ENCODE measurements at places on chromosomes 6 and 20.

DNA sequence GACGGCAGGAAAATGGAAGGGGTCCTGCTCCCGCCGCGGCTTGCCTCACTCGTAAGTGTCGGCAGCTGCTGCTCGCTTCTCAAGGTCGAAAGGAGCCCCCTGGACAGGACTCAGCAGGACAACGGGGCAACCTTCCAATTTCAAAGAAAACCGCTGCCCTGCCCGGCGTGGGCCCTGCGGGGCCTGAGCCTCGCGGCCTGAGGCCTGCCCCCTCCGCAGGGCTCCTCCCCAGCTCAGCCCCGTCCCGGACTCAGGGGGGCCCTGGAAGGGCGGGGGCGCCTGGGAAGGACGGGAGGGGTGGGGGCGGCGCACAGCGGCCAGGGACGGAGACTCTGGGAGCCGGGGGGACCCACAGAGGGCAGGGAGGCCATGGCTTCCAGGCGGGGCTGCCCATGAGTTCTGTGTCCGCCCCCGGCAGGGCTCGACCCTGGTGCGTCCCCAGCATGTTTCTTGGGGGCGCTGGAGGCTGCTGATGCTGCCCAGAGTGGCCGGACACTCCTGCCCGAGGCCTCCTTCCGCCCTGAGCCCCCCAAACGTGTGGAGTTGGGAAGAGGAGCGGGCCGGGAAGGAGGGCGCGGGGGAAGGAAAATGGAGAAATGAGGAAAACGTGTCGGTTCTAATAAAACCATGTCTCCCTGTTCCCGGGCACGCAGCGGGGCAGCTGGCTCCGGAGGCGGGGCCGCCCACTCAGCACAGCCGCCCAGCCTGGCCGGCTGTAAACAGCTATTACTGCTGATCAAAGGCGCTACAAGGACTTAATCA lies 114.6 kb downstream of the DLL1 start:
- DNase-seq = no peak

- DNase-seq = no peak
Measured at GRCh38 chr20:19817017-19817416, 59.0 kb downstream of the RIN2 start.

DNA sequence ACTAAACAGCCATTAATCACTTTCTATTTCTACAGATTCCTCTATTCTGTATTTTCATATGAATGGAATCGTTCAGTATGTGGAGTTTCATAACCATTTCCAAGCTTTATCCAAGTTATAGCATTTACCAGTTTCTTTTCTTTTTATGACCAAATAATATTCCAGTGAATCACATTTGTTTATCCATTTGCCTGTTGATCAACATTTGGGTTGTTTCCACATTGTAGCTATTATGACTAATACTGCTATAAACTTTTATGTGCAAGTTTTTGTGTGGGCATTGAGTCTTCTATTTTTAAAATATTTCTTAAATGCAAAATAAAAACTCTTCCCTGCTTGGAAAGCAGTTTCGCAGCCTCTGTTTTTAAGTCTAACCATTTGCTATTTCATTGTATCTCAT lies 336.4 kb upstream of the OPRM1 start:
- DNase-seq = no peak

DNA sequence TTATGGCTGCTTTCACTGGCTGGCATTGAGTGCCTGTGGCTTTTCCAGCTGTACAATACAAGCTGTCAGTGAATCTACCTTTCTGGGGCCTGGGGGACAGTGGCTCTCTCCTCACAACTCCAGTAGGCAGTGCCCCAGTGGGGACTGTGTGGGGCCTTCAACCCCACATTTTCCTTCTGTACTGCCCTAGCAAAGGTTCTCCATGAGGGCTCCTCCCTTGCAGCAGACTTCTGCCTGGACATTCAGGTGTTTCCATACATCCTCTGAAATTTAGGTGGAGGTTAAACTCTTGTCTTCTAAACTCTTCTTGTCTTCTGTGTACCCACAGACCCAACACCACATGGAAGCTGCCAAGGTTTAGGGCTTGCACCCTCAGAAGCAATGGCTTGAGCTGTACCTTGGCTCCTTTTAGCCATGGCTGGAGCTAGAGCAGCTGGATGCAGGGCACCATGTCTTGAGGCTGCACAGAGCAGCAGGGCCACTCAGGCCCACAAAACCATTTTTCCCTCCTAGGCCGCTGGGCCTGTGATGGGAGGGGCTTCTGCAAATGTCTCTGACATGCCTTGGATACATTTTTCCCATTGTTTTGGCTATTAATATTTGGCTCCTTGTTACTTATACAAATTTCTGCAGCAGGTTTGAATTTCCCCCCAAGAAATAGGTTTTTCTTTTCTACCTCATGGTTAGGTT lies 9.6 kb downstream of the PEX7 start:
- no peak for DNase-seq

DNA sequence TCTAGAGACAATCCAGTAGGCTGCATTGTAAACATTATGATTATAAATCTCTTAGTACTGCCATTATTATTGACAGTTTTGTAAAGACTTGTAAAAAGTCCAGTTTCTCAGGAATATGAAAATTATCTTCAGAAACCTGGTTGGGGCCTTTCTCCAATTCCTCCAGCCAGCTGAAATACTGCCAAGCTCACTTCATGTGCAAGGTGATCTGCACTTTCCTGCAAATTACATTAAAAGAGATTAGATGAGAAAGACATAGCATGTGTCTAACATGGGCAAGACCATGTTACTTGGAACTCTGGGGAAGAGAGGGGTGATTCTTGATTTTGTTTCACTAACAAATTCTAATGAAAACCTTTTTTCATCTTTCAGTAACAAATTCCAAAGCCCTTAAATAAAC lies 24.0 kb downstream of the PGM3 start:
- DNase-seq = no peak

GRCh38 chr20:58575776-58576602 lies 60.8 kb upstream of the APCDD1L start:
- no peak for DNase-seq

DNA sequence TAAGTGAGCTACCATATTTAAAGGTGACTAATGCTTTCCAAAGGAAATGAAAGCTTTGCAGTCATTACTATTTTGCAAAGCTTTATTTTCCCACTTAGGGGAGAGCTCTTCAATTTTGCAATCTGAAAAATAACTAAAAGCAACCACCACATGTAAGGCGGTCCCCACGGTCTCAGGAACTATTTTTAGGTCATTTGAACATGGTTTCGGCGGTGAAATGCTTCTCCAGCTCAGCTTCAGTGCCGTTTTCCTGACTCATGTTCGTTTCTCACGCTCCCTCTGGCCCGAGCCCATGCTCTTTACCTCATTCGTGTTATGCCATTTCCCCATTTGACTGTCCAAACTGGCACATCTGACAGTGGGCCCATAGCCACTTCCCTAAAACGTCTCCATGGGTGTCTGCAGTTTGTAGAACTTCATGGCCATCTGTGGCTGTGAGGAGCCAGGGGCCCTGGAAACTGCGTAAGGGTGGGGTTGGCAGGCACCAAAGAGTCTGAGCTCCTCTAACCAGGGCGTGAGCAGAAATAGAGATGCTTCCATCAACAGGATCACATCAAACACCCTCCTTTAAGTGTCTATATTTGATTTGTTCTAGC lies 46.5 kb downstream of the ADTRP start:
- DNase-seq = no peak

DNA sequence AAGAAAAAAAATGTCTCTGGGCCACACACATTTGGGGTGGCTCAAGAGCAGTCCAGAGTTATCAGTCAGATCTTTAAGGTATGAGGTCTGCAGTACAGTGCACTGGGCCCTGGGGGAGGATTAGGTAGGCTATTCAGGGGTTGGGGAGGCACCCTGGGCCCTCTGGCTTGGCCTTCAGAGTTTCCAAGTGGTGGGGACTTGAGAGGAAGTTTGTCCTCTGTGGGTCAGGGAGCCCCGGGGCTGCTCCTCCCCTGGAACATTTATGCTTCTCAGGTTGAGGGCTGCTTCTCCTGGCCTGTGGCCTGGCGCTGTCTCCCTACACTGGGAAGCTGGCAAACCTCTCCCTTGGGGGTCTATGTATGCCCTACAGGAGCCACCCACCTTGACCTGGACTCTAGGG lies 46.0 kb downstream of the PTK7 start:
- no peak for DNase-seq

DNA sequence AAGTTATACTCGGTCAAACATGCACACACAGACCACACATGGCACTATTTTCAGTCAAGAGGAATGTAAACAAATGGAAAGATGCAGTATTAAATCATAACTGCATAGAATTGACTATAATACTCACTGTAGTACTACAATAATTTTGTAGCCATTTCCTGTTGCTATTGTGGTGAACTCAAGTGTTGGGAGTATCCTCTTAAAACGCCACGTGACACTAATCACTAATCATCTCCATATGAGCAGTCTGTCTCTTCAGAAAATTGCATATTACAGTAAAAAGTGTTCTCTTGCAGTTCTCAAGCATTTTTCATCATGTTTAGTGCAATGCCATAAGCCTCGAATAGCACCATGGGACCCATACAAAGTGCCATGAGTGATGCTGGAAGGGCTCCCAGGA lies 258.7 kb upstream of the ID4 start:
- DNase-seq = no peak

DNA sequence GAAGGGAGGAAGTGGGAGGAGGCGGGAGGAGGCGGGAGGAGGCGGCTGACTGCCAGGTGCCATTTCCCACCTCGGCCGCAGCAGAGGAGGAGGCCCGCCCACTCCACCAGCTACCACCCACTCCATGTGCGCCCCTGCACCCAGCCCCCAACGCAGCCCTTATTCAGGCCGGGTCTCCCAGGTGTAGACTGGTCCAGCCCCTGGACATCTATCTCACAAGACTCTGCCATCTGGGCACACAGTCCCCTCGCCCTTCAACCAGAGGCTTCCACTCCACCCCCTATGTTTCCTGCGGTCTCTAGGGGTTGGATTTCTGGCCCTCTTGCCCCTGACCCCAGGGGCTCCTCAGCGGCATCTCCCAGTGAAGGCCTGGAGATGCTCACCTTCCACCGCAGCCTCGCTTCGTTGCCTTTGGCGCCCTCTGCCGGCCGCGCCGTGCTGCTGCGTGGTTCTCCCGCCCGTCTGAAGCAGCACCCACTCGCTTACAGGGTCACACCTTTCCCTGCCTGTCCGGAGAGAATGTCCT lies 32.6 kb upstream of the FAM83D start:
- DNase-seq = peak; percentile 81

DNA sequence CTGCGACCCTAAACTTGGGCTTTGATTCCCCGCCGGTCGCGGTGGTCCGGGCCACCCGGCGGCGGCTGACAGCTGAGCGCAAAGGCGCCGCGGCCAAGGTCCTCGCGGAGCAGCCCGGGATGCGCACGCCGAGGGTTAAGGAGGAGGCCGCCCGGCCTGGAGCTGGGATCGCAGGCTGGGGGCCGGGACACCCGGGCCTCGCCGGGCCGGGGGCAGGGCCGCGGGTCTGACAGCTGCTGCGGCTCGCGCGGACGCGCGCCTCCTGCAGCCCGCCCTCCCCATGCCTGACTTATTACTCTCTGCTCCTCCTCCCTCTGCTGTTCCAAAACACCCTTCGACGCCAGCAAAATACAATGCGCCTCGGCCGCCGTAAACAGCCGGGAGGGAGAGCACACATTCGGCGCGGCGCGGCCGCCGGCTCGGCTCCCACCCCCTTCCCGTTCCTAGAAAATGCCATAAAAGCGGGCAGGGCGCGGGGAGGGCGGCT lies 746 bp downstream of the BACH2 start:
- peak; percentile 55 for DNase-seq

DNA sequence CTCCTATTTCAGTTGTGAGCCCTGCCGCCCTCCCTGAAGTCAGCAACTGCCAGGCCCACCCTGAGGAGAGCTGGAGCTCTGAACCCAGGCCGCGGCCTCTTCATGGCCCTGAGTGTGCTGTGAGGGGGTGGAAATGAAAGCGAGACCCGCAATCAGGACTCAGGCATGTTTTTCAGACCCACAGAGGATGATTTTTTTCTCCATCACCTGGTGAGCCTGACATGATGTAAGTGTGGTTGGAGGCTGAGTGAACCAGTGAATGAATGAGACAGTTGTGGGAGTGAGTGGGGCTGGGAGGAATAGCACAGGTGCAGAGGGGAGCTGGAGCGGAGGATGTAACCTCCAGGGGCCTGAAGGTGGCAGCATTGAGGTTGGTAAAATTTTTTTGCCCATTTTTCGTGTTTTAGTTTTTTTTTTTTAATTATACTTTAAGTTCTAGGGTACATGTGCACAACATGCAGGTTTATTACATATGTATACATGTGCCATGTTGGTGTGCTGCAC lies 18.3 kb downstream of the RAET1L start:
- peak; percentile 69 for DNase-seq

DNA sequence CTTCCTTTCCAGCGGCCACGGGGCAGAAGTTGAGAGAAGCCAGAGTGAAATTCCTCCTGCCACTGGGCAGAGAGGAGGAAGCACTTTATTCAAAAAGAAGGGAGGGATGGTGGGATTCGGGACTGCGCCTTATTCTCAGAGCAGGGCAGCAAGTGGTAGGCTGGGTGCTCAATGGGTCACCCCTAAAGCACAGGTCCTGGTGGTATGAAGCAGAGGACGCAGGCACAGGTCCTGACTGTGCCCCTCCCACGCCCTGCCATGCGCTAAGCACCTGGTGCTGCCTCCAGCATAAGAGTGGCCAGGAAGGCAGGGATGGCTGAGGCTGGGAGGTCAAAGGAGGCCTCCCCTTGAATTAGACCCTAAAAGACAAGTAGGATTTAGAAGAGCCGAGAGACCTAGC lies 4.9 kb upstream of the GRM4 start:
- DNase-seq = no peak

DNA sequence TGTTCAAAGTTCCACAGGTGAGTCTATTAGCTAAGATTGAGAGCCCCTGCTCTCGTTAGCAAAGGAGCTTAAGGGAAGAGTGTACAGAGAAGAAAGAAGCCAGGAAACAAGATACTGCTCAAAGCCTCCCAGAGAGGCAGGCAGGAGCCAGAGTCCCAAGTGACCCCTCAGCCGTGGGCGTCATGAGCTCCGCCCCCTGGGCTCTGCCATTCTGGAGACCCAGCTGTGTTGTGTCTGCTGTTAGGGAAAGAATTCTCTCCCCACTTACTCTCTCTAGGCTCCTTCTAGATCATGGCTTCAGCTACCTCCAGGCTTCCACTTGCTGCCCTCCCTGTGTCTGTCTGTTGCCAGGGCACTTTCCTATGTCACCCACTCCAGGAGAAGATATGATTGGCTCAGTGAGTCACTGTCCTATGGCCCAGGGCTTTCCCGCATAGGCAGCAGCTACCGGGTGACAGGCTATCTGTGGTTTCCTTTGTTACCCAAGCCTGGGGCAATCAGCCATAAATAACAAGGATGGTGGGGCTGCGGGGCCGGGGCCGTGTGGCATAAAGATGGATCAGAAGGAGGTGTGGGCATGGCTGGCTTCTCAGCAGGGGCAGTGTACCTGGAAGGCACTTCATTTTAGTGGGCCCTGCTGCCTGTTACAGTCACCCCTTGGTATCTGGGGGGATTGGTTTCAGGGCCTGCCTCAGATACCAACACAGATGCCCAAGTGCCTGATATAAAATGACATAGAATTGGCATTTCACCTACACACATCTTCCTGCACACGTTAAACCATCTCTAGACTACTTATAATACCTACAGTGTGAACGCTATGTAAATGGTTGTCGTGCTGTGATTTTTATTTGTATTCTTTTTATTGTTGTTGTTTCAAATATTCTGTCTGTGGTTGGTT lies 118.9 kb downstream of the ARMC2 start:
- no peak for DNase-seq

DNA sequence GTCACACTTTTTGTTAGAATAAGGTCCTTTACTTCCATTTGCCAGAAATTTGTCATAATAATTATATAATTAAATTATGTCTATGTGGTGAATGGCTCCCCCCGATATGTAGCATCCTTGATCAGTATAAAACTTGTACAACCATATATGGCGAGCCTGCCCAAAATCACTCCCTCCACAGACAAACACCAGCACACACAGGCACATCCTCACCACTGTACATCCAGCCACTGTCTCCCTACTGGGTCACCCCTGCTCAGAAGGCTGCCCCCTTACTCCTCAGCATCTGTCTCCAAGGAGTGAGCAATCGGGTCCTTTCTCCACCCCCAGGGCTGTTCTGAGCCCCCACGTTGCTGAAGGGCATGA lies 87.0 kb upstream of the MYL9 start:
- no peak for DNase-seq
